Suprapubic skin (tissue), 4 donors: ENCODE measurements at places on chromosomes 16 and 17. TPM values are rescaled to one million over a fixed set of nuclear protein-coding genes. Genes with fewer than 3 reads are reported as not detected.

Gene MYH13
- not detected for total RNA-seq

GRCh38 chr16:24318680-24319079 lies 62.5 kb downstream of the CACNG3 start:
- H3K4me3 ChIP-seq, result no peak overlapping the region
- H3K27ac ChIP-seq, result no peak overlapping the region
- DNase-seq, result no peak
- peaks cover 19% of the 10 kb centered on the region for H3K27me3 ChIP-seq
- H3K36me3 ChIP-seq, result no peaks in the 10 kb centered on the region

GRCh38 chr17:73062726-73063125 lies 29.8 kb downstream of the SLC39A11 start:
- H3K36me3 ChIP-seq, result no peaks in the 10 kb centered on the region
- no peak for DNase-seq
- H3K27me3 ChIP-seq, result no peaks in the 10 kb centered on the region
- peaks cover 19% of the 10 kb centered on the region for H3K4me1 ChIP-seq

DNA sequence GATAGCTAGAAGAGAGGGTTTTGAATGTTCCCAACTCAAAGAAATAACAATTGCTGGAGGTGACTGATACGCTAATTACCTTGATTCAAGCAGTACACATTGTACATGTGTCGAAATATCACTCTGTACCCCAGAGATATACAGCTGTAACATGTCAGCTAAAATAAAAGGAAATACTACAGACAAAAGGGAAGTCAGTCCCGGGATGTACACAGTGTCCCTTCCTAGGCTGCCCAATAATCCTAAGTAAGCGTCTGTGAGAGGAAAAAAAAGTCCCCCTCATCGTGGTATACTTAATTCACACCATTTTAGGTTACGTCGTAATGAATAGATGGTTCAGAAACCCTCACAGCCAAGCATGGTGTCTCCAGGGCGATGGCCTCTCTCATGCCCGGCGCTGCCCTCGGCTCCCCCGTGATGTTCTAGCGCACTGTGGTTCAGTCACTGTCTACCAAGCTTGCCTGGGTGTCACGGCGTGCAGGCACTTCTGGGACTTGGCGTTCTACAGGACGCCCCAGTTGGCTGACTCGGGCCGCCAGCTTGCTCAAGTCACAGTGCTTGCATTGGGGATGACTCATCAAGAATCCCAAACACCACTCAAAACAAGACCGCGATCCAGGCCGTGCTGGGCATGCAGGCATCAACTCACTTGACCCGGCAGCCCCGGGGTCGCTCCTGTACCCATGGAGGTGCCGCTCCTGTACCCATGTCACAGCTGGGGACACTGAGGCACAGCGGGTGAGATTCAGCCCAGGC lies 27.6 kb downstream of the CCDC40 start:
- H3K4me3 ChIP-seq, result no peak overlapping the region
- H3K4me1 ChIP-seq, result peaks cover 8% of the 10 kb centered on the region
- H3K36me3 ChIP-seq, result no peaks in the 10 kb centered on the region

DNA sequence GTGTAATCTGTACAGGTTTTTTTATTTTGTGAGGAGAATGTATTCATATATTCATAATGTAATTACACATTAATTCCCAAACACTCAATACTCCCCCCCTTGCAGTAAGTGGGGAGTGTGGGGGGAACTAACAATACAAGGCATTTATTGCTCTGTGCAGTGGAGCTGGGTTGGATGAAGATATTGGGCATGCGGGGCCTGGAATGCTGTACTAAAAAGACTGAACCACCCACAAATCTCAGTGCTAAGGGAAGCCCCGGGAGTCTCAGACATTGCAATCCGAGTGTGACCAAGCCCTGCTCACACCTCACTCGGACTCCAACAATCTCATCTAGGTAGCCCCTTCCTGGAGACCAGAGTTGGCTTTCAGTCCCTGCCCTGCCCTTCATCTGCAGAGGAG lies 6.0 kb downstream of the PLLP start:
- no peak overlapping the region for H3K4me3 ChIP-seq
- peaks cover 36% of the 10 kb centered on the region for H3K4me1 ChIP-seq
- DNase-seq, result no peak
- H3K36me3 ChIP-seq, result no peaks in the 10 kb centered on the region
- peaks cover 3% of the 10 kb centered on the region for H3K27me3 ChIP-seq
- no peak overlapping the region for H3K27ac ChIP-seq

DNA sequence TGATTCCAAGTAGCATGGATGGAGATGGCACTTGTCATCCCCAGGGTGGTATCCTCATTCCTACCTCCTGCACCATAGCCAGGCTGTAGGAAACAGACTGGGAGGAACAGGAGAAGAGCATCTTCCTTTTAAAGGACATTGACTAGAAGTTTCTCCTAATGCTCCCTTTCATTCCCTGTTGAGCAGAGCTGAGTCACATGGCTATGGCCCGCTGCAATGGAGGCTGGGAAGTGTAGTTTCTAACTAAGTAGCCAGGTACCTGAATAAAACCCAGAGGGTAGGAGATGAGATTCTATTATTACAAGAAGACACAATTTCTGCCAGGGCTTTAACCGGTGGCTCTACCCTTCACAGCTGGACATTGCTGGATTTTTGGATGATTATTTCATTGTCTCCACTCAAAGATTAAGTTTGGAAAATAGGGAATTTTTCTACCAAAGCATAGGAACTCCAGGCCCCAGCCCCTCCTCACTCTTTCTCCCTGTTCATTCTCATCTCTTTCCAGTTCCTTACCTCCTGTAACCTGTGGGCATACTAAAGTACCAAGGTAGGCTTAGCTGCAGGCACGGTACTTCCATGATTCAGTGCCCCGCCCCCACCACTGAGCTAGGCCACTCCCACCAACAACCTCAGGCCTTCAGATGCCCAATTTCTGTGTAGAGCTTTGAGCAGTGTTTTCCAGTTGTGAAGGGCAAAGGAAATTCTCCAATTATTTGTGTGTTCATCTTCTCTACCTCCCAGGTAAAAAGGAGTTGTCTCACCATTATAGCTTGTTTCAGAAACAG lies 378.3 kb downstream of the CDH13 start:
- DNase-seq, result no peak
- no peaks in the 10 kb centered on the region for H3K27me3 ChIP-seq
- H3K4me1 ChIP-seq, result no peaks in the 10 kb centered on the region
- H3K27ac ChIP-seq, result no peak overlapping the region
- H3K4me3 ChIP-seq, result no peak overlapping the region
- H3K36me3 ChIP-seq, result no peaks in the 10 kb centered on the region

- H3K4me1 ChIP-seq, result peaks cover 39% of the 10 kb centered on the region
- peak; percentile 81 for DNase-seq
- no peak overlapping the region for H3K4me3 ChIP-seq
- H3K36me3 ChIP-seq, result no peaks in the 10 kb centered on the region
- H3K27me3 ChIP-seq, result no peaks in the 10 kb centered on the region
- no peak overlapping the region for H3K27ac ChIP-seq
Measured at GRCh38 chr16:50261707-50262235, 4.6 kb upstream of the ADCY7 start.

- H3K36me3 ChIP-seq, result no peaks in the 10 kb centered on the region
- peak; percentile 68 for DNase-seq
- no peaks in the 10 kb centered on the region for H3K4me1 ChIP-seq
- H3K27ac ChIP-seq, result no peak overlapping the region
- H3K4me3 ChIP-seq, result no peak overlapping the region
Measured at GRCh38 chr17:74671031-74671771, 41.5 kb downstream of the CD300LF start.

Gene SNAI3
- total RNA-seq, result not detected

GRCh38 chr17:77856551-77857305 lies 101.8 kb upstream of the TNRC6C start:
- H3K27me3 ChIP-seq, result peaks cover 29% of the 10 kb centered on the region
- DNase-seq, result no peak

DNA sequence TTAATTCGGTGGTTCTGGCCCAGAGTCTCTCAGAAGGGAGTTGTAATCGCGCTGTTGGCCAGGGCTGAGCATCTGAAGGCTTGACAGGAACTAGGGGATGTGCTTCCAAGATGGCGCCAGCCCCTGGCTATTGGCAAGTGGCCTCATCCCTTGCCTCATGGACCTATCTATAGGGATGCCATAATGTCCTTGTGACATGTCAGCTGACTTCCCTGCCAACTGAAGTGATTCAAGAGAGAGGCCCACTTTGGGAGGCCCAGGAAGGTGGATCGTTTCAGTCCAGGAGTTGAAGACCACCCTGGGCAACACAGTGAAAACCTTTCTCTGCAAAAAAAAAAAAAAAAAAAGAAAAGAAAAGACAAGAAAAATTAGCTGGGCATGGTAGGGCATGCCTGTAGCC lies 15.0 kb upstream of the C16orf87 start:
- peaks cover 23% of the 10 kb centered on the region for H3K27me3 ChIP-seq
- no peaks in the 10 kb centered on the region for H3K4me1 ChIP-seq
- H3K36me3 ChIP-seq, result no peaks in the 10 kb centered on the region
- no peak overlapping the region for H3K27ac ChIP-seq
- H3K4me3 ChIP-seq, result no peak overlapping the region
- no peak for DNase-seq

Gene PLA2G10
- total RNA-seq, result not detected

DNA sequence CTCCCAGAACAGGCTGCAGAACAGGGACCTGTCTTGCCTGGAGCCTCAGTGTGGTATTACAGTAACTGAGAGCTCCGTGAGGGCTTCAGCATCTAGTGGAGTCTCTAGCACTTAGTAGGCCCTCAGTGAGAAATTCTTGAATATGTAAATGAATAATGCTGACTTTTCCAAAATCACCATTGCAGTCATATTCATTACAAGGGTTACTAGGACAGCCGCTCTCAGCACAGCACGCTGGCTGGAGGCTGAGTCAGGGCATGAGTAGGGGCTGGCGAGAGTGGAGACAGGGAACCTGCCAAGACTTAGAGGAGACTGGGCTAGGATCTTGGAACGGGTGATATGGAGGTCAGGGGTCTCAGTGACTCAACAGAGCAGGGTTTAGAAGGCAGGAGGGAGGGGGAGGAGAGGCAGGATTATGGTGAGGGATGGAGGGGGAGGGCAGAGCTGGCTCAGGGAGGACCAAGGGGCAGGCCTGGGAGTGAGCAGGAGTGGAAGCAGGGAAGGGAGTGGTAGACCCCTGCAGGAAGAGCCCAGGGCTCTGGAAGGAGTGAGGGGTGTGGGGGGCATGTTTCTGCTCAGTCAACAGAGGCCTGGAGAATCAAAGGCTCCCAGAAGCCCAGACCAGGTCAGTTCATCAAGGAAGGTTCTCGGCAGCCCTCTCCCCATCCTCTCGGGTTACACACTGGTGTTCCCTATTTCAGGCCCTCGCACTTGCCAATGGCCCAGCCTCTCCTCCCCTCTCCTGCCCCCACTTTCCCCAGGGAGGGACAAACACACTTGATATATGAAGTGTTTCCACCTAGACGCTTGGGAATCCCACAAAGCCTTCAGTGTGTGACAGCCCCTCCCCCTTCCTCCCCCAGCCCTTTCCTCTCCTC lies 42.3 kb downstream of the FZD2 start:
- DNase-seq, result no peak
- H3K4me3 ChIP-seq, result no peak overlapping the region
- H3K27me3 ChIP-seq, result peaks cover 11% of the 10 kb centered on the region
- H3K27ac ChIP-seq, result no peak overlapping the region
- H3K4me1 ChIP-seq, result no peaks in the 10 kb centered on the region

- no peaks in the 10 kb centered on the region for H3K36me3 ChIP-seq
- peak; percentile 70 for DNase-seq
- H3K27ac ChIP-seq, result no peak overlapping the region
- H3K27me3 ChIP-seq, result no peaks in the 10 kb centered on the region
- H3K4me1 ChIP-seq, result peaks cover 74% of the 10 kb centered on the region
Measured at GRCh38 chr16:2150418-2151187, 2.2 kb downstream of the RAB26 start.

DNA sequence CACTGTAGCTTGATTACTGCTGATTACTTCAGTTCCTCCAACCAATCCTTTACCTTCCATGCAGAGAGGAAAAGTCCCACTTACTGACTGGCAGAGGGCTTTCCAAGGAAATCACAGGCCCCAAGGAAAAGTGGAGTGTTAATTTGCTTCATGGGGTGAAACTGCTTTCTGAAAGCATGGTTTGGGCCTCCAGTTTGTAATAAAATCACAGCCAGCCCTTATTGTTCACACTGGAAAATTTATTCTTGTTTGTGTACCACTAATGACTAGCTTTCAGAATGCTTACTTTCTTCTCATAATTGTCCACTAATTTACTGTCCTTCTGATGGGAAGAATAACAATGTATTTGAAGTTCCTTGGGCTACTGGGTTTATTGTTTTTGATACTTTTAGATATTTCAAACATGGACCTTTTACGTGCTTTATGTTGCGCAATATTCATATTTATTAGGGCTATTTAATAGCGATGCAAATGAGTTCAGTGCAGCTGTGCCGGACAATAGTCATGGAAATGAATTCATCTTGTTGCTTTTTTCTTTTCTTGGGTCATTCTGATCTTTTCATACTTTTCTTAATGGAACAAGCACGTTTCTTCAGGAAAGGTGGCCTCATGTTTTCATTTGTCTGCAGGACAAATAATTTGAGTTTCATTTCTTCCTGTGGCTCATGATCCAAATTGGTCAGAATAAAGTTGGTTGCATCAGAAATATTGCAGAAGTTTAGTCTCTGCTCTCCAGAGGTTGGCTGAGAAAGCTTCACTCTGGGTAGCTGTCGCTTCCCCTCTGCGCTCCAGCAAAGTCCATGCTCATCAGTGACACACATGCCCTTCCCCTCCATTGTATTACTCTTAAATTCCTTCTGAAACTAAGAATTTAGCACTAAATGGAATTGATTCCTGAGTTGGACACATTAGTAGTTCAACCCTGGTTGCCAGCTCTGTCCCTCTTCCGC lies 128.7 kb downstream of the PRKCA start:
- no peak for DNase-seq
- H3K27me3 ChIP-seq, result no peaks in the 10 kb centered on the region
- H3K4me3 ChIP-seq, result no peak overlapping the region

DNA sequence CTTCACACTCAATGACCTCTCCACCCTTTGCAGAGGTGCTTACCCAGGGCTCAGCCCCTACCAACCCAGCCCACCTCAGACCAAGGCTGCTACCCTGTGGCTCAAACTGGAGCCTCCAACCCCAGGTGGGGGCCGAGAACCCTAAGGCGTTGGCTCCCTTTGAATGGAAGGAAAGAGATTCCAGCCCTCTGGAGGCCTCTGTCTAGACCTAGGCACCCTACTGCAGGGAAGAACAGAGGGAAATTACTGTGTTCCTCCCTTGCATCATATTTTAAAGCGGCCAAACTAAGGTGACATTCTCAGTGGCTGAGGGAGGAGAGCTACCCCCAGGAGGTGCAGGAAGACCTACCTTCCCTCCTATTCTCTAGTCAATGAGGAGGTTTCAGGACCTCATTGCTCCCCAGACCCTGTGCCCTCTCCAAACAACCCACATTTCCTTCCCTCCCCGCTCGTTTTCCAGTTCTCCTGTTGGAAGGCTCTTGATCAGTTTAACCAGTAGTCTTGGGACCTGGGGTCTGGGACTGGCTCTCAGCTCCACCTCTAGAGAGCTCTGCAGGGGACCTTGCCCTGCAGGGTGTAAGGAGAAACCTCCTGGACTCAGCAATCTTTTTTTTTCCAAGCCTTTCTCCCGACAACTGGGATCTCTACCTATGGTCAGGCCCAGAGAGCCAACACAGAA lies 5.5 kb upstream of the HOXB8 start:
- H3K4me1 ChIP-seq, result peaks cover 28% of the 10 kb centered on the region
- peaks cover 100% of the 10 kb centered on the region for H3K27me3 ChIP-seq
- H3K27ac ChIP-seq, result no peak overlapping the region
- H3K4me3 ChIP-seq, result no peak overlapping the region

Gene C17orf107
- 7.9 TPM for total RNA-seq
